Activated CD4-positive, alpha-beta T cell treated with anti-CD3 and anti-CD28 coated beads, Interleukin-2, amount 50 U/mL, for 48 hours (primary cell): ENCODE measurements at places on chromosomes 3 and 15.

GRCh38 chr3:195094191-195094921, 176.6 kb downstream of the XXYLT1 start:
- DNase-seq: no peak

DNA sequence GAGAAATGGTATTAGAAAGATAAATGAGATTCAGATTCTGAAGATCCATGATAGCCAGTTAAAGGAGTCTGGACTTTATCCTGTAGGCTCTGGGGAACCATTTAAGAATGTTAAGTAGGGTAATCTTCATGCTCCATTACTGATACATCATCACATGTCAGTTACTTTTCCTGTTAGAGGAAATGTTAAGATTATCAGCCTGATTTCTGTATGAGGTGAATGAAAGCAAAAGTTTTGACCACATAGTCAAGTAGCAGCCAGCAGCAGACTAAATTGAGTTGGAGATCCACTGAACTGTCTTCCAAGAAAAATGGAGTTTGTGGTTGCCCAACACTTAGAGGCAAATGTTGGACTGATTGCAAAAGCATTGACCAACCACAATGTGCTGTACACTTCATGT, 4.7 kb upstream of the COPB2 start:
- DNase-seq: no peak

DNA sequence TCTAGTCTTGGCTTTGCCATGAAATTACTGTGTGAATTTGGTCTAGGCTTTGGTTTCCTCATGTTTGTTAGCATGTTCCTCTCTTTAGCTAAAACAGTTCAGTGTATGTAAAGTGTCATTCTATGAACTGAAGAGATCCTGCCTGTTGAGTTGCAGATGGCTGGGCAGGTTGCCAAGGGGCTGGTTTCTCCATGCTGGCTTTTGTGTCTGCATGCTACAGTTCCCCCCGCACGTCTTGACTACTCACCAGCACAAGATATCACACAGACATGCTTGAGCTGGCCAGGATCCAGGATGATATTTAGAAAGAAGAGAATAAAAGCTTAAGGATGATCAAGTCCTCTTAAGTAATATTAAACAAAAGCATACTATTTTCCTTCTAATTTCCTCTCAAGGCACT, 90.2 kb downstream of the CERS3 start:
- peak; percentile 14 for DNase-seq

GRCh38 chr15:71679793-71680353, 130.5 kb upstream of the NR2E3 start:
- no peak for DNase-seq

- DNase-seq: no peak
Observed at GRCh38 chr3:11390411-11391131, 118.4 kb downstream of the ATG7 start.

DNA sequence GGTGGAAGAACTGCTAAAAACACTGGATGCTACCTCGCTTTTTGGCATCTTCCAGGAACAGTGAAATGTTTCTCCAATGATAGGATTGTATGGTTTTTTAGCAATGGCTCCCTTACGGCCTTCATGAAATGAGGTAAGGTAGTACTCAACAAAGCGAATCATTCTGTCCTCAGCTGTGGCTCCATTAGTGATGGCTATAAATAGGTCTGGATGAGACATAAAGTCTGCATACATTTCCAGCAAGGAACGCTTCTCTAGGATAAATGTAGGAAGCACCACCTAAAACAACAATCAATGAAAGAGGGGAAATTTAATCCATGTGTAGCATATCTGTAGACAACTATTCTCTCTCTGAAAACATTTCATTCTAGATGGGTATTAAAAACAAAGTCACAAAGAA, 32.4 kb upstream of the SNX4 start:
- DNase-seq: no peak

GRCh38 chr3:192408007-192408646, 319.2 kb downstream of the FGF12 start:
- no peak for DNase-seq

GRCh38 chr3:84965141-84965540, 6.4 kb downstream of the CADM2 start:
- DNase-seq: no peak

DNA sequence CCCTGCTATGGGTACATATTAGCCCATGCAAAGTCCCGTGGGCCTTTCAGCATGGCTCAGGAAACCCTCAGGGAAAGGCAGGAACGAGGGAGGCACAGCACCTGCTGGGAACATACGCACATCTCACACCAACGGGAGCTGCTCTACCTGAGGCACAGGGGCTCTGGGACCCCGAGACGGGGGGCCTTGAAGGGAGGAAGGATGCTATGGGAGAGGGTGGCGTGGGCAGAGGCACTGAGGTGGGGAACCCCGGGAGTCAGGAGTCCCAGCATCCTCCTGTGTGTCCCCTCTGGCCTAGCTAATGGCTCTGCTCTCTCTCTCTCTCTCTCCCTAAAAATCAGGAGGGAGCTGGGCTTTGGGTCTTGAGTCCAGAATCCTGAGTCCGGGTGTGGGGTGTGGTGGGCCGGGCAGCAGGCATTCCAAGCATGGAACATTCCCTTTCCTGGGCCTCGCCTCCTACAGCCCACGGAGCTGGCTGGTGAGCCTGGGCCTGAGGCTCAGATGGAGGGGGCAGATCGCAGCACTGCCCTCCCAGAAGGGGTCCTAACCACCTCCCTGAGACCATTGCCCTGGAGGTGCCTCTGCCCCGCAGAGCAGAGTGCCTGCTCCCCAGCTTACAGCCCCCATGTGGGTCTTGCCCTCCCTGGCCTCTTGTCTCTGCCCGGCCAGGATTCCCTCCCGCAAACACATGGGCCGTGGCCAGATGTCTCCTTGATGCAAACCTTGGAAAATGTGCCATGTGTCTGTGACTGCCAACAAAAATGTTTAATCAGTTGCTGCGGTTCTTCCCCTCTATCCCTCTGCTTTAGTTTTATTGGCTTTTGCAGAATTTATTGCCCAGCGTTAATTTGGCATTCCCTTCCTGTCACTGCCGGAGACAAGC, 101.6 kb downstream of the TMEM266 start:
- no peak for DNase-seq

- DNase-seq: no peak
Observed at GRCh38 chr3:30681649-30682211, 75.3 kb downstream of the TGFBR2 start.

- DNase-seq: no peak
Observed at GRCh38 chr3:156449710-156450574, 105.0 kb downstream of the SSR3 start.

DNA sequence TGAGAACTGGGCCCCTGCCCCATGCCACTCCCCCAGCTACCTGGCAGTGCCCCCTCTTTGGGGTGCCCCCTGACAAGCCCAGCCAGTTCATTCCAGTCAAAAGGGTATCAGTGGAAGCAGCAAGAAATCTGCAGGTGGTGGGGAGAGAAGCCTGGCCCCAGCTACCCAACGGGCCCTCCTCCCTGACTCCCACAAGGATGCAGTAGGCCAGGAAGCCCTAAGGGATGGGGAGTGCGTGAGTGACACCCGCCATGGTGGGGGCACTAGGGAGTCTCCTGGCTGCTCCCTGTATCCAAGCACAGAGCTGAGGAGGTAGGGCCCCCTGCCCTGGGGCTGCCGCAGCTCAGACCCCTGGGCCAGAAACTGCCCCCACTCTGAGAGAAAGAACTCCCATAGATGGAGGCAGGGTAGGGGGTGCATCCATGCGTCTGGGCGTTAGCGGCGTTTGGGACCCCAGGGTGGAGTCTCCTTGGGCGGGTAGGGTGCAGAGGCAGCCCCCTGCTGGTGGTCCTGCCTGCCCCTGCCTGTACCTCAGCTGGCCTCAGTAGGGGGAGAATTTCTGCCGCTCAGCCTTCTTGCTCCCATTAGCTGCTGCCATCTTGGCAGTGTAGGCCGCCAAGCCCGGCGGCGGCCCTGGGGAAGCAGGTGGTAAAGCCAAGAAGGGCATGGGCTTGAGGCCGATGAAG, 2.5 kb downstream of the GPR62 start:
- no peak for DNase-seq

DNA sequence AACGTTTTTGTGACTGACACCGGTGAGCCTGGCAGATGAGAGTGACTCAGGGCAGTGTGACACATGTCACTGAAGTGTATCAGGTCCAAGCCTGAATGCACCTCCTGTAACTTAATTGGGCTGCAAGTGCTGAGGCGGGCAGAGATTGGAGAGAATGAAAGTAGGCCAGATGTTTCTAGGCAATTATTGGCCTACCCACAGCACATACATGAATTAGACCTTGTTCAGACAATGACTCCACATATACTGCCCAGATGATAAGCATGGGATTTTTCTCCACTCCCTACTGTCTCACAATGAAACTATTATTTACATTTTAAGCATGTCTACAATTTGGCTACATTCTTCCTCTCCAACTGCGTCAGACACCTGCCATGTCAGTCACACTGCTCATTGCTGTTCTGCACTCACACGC, 187.3 kb upstream of the ZNF385D start:
- DNase-seq: no peak

- no peak for DNase-seq
Observed at GRCh38 chr15:75031848-75032247, 8.5 kb downstream of the PPCDC start.

DNA sequence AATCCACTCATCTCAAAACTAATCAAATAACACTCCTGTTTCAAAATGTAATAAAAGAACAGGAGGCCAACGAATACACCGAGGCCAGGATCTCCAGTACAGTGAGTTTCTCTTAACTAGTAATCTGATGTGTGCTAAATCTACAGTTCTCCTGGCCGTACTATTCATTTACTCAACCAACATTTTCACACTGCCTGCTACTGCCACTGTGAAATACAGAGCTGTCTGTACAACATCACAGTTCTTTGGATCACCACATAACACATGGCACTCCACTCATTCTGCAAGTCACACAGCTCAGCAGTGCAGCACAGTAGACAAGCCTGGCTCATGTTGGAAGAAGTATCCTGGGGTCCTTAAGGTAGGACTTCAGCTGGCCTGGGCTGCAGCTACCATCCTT, 21.9 kb downstream of the RIOX2 start:
- DNase-seq: no peak

- DNase-seq: no peak
Observed at GRCh38 chr3:144590854-144591253, 619.2 kb downstream of the DIPK2A start.

DNA sequence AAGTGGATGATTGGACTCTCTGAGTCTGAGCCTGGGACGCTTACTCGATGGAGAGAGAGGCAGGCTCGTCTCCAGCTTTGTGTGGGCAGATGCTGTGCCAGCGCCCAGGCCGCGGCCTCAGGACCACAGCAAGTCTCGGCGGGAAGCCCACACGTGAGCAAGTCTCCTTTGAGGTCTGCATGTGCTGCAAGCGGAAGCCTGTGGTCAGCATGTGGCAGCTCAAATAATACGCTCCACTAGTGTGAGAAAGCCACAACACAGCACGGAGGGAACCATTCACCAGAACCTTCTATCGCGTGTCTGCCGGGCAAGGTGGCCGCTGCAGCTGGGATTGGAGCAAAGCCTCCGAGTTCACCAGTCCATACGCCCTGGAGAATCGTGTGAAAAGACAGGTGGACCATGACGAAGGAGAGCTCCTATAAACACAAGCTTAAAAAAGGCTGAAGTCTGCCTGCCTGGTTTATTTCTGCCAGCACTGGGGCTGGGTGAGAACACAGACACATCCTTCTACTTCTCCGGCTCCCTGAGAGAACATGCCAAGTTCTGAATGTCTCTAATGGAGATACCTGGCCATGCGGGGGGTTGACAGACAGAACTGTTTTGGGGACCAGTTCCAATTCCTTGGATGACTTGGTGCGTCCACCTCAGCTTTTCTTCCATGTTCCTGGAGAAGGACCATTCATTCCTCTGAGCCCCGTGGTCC, 82.0 kb upstream of the LRIG1 start:
- DNase-seq: peak; percentile 13

GRCh38 chr3:42043099-42043813, 47.9 kb upstream of the TRAK1 start:
- no peak for DNase-seq

DNA sequence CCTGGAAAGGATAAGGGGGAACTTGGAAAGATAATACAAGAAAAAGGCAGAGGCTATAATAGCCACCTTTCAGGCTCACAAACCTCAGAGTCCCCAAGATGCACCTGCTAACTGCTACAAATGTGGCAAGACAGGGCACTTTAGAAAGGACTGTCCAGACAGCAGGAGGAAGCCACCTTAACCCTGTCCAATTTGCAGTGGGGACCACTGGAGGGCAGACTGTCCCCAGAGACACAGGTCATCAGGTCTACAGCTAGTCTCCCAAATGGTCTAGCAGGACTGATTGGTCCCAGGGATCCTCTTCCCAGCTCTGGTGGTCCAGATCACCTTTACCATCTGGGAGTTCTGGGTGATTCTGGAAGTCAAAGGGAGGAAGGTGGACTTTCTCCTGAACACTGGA, 882.5 kb upstream of the GBE1 start:
- DNase-seq: no peak

DNA sequence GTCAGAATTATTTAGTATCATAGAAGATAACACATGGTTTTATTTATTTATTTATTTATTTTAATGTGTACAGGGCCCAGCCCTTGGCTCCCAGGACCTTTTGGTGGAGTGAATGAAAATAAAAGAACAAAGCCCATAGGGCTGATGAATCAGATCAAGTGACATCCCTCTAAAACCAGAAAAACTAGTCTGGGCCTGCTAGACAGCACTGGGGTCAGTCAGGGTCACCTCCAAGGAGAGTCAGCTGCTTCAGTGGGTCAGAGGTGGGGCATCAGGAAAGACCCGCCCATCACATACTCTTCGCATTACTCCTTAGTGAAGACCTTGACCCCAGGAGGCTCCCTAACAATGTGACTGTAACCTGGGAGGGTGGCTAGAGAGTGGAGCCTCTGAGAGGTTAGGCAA, 12.8 kb downstream of the PPCDC start:
- no peak for DNase-seq

- DNase-seq: no peak
Observed at GRCh38 chr15:75346796-75347221, at the start of gene NEIL1. TSS of gene NEIL1 (plus strand) at chr15:75347039. CDS start at chr15:75348906, 1,867 bp downstream.

DNA sequence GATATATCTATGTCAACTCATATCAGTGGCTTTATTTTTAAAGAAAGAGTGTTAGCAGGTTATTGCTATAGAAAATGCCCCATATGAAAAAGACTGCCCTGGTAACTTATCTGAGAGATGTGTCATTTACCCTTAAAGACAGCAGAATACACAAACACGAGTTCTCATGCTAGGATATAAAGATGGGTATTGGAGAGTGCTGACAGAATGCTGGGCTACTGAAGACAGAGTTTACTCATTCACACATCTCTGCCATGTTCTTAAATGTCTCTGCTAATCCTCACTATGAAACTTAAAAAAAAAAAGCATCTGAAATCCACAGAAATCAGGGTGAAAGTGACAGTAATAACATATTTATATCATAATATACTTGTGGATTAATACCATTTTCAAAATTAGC, 126.7 kb downstream of the FOXP1 start:
- DNase-seq: no peak

- DNase-seq: no peak
Observed at GRCh38 chr15:76064375-76064774, 4.6 kb downstream of the TMEM266 start.

DNA sequence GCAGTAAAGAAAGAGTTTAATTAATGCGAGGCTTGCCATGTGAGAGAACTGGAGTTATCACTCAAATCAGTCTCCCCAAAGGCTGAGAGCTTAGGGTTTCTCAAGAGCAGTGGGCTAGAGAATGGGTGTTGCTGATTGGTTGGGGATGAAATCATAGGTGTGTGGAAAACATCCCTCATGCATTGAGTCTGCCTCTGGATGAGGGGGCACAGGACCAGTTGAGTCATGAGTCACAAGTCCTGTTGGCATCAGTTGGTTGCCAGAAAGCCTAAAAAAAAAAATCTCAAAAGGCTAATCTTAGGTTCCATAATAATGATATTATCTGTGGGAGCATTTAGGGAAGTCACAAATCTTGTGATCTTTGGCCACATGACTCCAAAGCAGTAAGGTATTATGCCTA, 800.3 kb downstream of the TUSC7 start:
- no peak for DNase-seq
